Kidney epithelial cell (primary cell): ENCODE measurements at places on chromosomes 5 and 9. TPM values are rescaled to one million over a fixed set of nuclear protein-coding genes. Genes with fewer than 3 reads are reported as not detected.

GRCh38 chr9:111937781-111938426, 41.3 kb downstream of the UGCG start:
- DNase-seq: no peak

DNA sequence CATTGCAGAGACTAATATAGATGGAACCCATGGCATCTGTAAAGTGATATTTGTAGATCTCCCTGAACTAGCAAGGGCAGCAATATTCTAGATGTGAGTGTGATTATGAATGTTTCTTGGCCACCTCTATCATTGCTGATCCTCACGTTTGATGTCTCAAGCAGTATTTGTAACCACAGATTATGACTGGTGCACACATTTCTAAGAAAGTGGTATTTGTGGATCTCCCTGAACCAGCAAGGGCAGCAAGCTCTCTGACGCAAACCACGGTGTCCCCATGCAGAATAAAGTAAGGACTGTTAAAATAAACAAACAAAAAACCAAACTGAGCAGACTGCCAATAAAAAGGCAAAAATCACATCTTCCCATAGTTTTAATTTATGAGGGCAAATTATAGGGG, 301.3 kb downstream of the CSNK1G3 start:
- DNase-seq: no peak

GRCh38 chr5:601771-602465, 10.2 kb upstream of the CEP72 start:
- no peak for DNase-seq

GRCh38 chr5:128669803-128670202, 131.8 kb upstream of the FBN2 start:
- DNase-seq: no peak

GRCh38 chr9:132673355-132673754, 3.1 kb downstream of the GTF3C4 start:
- DNase-seq: no peak

DNA sequence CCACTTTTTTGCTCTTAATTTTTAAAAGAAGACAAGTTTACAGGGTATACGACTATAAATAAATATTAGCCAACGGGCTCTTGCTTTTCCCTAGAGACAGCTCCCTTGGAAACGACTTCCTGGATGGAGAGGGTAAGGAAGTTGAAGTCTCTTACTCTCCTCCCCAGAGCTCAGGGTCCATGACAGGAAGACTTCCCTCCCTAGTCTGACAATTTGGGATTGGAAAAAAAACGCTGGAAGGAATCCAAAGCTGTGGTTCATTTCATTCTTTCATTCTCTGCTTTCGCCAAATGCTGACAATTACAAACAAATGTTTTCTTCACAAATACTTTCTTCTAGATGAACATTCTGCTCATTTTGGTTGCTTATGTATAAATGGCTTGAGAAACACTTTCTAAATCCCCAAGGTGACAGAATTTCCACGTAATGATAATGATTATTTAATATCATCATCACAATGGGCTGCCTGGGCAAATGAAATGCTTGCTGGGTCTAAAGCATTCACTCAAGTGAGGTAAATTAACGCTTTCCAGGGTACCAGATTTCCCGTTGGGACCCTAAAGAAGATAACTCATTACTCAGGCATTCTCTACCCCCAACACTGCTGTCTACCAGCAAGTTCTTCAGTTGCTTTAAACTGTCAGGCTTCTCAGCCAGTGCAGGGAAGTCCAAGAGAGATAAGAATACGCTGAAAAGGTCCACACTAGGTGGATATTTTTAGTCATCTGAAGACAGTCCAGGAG, 139.8 kb upstream of the SLC30A5 start:
- DNase-seq: no peak

The CCIN gene
- total RNA-seq: not detected in 2 replicates

DNA sequence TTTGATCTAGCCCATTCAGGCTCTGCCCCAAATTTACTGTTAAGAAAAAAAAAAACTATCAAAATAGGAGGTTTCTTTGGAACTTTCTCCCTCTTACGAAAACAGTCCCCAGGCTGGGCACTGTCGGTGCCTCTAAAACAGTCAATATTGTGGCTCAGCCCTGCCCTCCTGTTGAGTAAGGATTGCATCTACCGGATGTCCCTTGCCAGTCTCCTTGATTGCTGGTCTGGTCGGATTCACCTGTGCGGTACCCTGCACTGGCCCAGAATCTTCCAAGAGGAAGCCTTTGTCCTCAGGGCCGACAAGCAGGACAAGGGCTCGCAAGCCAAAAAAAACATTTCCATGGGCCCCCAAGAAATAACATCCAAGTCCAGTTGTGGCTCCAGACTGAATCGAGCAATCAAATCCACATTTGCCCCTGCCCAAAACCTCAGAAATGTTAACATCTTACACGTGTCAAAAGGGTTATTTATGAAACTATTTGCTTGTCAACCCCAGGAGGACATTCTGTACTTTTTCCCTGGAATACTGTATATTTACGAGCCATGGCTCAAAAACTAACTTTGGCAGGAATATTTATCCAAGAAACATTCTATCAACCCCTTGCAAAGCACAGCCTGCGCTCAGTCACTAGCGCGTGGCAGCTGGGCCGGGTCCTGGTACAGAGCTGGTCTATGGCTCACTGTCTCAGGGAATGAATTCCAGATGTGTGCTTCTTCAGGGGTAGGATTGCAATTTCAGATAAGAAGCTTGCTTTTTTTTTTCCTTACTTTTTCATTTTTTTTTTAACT, 129.2 kb upstream of the ADRA1B start:
- no peak for DNase-seq

- no peak for DNase-seq
Measured at GRCh38 chr5:34011536-34011935, 3.7 kb upstream of the AMACR start.

DNA sequence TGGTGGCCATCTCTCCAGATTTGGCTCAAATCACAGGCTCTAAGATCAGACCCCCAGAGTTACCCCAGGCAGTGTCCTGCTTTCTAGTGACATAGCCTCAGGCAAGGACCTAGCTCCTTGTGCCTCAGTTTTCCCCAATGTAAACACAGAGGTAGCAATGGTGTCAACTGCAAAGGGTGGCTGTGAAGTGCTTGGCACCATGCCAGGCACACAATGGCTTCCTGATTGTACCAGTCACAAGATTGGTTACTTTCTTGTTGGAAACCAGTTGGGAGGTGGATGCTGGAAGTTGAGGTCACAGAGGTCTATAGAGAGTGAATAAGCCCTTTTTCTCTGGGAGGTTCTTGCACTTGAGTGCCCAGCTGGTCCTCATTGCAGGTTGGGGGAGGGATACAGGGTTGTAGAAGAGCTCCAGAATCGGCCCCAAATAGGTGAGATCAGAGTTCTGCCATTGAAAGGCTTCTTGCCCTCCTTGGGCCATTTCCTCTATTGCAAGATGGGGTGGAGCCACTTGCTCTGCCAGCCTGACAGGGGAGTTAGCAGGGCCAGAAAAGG, 2.3 kb downstream of the STKLD1 start:
- no peak for DNase-seq

The FOXD4L3 gene
- not detected in 2 replicates for total RNA-seq

GRCh38 chr5:145938776-145939539, 2.6 kb downstream of the SH3RF2 start:
- DNase-seq: no peak

The MRPS2 gene
- total RNA-seq: 72.4 and 93.2 TPM in 2 replicates

The MARCOL gene
- not detected in 2 replicates for total RNA-seq

The AFAP1L1 gene
- total RNA-seq: 15.3 and 15.5 TPM in 2 replicates

- DNase-seq: no peak
Measured at GRCh38 chr9:120628207-120628924, 48.4 kb upstream of the CDK5RAP2 start.

The ARL15 gene
- total RNA-seq: 9.7 and 12.0 TPM in 2 replicates
